ENCODE measurements at places on chromosomes 6 and 20.

GRCh38 chr6:13870214-13870830 lies 54.4 kb upstream of the RNF182 start:
- no peak for DNase-seq

GRCh38 chr6:143743301-143744166 lies 65.8 kb downstream of the PHACTR2 start:
- DNase-seq, result no peak

- DNase-seq, result no peak
Observed at GRCh38 chr20:36631646-36632045, 14.3 kb downstream of the SLA2 start.

DNA sequence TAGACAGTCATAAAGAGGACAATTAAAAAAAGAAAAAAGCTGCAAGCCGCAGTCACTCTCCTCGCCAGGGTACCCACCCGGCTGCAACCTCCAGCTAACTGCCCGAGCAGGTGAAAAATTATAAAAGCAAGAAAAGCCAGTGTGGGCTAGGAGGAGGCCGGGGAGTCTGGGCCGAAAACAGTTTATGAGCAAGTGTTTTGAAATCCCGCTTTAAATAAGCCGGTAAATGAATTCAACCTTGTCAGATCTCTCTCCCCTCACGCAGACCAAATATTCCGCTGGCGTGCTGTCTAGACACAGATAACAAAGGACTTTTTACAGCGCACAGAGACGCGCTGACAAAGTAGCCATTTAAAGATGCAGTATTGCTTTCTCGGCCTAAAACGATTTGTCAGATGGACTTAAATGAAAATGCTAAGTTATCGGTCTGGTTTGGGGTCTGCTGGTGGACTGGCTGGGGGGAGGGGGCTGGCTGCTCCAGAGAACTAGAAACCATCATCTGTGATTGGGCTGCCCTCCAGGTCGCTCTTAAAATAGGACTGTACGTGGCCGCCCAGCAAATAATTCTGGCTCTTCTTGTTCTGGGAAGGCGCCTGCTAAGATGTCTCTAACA lies 24.6 kb downstream of the PMEPA1 start:
- no peak for DNase-seq

DNA sequence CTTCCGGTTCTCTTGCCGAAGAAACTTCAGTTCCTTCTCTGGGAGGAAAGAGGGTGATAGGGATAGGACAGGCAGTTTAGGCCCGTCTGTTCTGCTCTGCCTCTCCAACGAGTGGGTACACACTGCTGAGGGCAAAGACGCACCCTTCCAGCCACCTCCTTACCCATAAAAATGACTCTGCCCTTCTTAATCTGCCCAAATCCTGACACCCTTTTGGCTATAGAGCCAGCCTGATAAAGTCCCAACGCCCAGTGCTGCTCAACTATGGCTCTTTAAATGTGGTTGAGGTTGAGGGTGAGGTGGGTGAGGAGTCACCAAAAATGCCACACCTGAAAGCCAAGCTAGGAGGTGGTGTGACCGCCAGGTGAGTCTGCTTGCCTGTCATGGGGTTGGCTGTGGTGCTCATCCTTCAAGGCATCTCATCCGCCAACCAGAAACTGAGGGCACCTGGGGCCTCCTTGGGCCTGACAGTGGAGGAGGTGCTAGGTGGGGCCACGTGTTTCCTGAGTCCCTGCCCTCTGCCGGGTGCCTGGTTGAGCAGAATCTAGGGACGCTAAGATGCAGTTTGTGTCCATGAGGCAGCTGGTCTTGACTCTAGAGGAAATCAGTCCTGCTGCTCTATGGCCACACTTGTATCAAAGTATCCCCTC lies 16.3 kb downstream of the CCDC167 start:
- no peak for DNase-seq

- DNase-seq, result no peak
Observed at GRCh38 chr20:53829255-53829723, 235.7 kb upstream of the ZNF217 start.

DNA sequence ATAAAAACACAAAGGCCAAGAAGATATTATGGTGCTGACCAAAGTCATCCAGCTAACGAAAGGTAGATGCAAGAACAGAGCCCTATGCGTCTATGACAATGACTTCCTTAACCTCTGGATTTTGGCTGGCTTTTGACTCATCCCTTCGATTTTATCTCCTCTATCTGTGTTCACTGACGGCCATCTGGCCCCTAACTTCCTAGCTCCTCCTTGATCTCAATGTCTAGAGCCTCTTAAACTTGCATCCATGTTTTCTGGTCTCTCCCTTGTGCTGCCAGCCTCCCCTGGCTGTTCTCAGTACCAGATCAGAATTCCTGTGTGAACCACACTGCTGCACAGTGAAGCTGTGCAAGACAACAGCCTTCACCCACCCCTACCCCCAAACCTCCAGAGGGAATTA lies 452.9 kb downstream of the UTRN start:
- no peak for DNase-seq

Measured in activated T-cell treated with anti-CD3 and anti-CD28 coated beads for 4 hours (primary cell).